ENCODE measurements at places on chromosomes 5 and 9. TPM values are rescaled to one million over a fixed set of nuclear protein-coding genes. Genes with fewer than 3 reads are reported as not detected.
A peak's percentile ranks its signal among the peaks of the same experiment; 100 is the strongest.

- no peak for DNase-seq
Measured at GRCh38 chr5:66958201-66958979, 238.2 kb downstream of the CD180 start.

GRCh38 chr9:84932915-84933527, 263.5 kb downstream of the NTRK2 start:
- no peak for DNase-seq

- no peak for DNase-seq
Measured at GRCh38 chr9:2785060-2785950, 58.6 kb downstream of the PUM3 start.

DNA sequence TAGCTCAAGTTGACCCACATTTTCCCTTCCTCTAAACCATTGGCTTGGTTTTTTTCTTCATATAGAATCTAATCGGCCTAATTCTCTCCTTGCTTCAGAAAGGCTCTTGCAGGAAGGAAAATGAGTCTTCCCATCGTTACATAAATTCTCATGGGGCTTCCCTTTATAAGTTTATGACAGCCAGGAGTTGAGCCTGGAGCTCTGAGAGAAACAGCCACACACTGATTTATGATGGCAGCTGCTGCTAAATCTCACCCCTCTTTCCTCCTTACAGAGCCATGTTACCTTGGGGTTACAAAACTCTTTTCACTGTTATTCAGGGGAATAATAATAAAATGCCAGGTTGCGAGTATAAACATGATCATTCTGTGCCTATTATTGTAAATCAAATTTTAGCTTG, 5.2 kb upstream of the RNF14 start:
- DNase-seq = no peak

- DNase-seq = no peak
Measured at GRCh38 chr5:159878988-159879471, 37.3 kb upstream of the ADRA1B start.

DNA sequence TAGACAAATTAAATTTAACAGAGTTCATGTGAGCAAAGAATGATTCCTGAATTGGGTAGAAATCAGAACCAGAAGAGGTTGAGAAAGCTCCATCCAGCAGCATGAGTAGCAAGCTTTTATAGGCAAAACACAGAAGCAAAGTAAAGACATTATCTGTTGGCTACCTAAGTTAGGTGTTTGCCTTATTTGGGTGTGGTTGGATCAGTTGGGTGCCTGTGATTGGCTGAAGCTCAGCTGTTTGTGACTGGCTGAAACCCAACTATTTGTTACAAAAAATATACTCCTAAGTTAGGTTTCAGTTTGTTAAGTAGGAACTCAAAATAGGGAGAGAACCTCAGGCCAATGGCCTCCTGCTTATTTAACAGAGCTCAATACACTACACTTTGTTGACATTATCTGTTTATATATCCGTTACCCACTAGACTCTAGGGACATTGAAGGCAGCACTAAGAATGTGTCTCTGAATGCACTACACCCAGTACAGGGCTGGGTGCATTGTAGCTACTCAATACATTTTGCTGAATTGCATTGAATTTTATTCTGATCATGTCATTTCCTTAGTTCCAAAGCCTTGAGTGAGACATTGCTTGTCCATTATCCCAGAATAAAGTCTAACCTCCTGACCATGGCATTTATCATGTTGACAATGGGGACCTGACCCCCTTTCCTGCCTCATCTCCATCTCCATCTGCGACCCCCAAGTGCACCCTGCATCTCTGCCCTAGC, 98.7 kb downstream of the CCDC192 start:
- no peak for DNase-seq

DNA sequence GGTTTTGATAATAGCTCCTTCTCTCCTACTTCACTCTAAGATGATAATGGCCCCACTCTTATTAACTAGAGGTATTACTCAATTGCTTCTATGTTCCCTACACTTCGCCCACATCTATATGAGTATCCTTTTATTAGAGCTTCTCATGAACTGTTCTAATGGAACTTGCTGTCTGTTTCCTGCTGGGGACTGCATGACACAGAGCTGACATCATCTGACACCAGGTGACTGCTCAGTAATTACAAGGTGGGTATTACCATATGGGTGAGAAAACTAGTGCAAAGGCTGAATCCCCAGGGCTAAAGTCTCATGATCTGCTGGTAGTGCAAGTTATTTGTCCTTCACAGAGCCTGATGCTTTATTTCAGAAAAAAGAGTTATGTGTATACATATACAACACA, 146.2 kb upstream of the PLCXD3 start:
- no peak for DNase-seq

GRCh38 chr5:159735749-159736660, 180.3 kb upstream of the ADRA1B start:
- DNase-seq = peak; percentile 13

DNA sequence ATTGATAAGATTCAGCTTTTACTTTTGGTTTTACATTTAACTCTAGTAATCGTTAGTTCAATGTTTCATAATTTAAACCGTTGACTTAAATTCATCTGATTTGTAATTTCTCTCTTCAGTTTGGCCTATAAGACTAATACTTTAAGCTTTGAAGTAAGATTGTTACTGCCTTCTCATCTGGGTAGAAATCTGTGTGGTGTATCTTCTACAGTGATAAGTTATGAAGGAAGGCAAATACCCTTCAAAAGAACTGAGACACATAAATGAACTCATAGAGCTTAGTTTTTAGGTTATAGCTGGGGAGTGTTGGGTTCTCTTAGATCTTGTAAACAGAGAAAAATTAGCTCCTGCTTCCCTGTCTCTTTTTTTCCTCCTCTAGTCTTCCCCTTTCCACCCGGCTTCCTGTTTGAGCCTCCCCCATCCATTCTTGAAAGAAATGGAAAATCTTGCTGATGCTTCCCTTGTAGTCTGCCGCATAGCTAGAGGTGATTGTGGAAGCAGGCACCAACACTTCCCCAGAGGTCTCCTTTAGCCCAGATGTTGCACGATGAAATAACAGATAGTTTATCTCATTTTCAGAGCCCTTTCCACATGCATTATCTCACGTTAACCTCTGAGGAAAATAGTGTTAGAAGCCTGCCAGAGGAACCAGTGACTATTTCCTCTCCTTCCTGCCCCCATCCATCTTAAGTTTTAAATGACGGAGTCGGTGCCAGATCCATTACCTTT, 2.0 kb upstream of the F2RL2 start:
- no peak for DNase-seq

DNA sequence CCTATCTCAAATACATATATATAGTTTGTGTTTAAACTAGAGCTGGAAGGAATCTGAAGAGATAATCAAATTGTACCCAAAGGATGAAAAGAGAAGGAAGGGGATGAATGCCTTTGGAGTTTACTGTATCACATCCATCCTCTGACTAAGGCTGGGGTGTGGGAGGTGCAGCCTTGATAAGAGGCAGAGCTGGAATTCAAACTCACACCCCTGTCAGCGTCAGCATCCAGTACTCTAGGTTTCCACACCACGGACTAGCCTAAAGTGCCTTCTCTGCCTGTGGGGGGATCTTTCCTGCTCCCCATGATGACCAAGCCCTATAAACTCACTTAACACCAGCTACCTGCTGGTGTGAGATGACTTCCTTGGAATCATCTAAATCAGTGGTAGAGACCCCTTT, 48.1 kb downstream of the EPB41L4B start:
- DNase-seq = no peak

- no peak for DNase-seq
Measured at GRCh38 chr5:6456766-6457370, 8.2 kb downstream of the UBE2QL1 start.

DNA sequence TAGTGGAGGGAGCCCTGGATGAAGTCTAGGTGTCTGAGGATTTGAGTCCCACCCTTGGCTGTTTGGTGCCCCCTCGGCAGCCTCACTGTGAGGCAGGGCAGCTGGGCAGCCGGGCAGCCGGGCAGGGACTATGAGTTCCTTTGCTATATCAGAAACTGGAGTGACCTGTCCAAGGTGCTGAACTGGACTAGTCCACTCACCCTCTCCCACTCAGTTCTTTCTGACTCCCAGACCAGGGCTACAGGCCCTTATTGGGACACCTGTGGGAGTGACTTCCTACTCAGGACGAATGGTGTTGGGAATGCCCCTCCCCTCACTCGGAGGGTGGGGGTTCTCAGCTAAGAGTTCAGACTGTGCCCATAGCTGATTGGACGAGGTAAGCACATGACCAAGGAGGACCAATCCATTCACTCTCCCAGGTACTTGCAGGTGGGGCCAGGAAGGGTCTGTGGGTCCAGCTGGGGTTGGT, 34.1 kb upstream of the RAPGEF1 start:
- no peak for DNase-seq

DNA sequence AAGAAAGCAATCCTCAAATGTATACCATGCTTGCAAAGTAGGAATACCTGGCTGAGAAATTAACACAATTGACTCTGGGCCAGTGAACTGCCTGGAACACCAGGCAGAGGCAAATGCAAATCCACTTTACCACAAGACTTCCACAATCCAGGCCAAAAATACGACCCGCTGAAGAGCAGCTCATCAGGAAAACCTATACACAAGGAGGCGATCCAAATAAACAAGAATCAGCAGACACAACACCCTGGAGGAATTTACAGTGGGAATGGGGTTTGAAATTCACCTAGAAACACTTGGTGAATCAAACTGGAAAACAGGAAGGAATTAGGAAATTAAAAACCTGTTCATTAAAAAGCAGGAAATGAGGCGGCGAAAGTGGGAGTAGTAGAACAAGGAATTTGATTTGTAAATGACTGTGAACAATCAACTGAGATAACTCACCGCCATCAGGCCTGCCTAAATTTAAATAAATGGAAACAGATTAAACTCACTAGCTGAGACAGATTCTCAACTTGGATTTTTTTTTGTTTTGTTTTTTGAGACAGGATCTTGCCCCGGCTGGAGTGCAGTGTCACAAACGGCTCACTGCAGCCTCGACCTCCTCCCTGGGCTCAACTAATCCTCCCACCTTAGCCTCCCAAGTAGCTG, 15.9 kb downstream of the CMBL start:
- DNase-seq = no peak

GRCh38 chr5:4313138-4313537, 717.5 kb downstream of the IRX1 start:
- no peak for DNase-seq

GRCh38 chr9:72363236-72363635, 1.8 kb downstream of the ZFAND5 start:
- no peak for DNase-seq

DNA sequence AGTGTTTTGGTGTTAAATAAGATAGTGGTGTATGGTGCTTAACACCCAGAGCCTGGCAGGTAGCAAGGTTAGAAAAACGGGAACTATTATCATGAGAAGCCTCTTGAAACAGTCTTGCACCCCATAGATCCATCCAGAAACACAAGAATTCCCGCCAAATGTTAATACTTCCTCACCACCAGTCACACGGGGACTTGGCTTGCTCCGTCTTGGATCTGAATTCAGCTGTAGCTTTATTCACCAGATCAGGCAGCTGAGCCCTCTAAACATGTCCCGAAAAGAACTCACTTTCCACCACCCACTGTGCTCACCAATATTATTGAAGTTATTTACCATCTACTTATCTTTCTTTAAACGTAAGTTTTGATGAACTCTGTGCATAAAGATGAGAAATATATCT, 101.6 kb upstream of the PTPN3 start:
- DNase-seq = no peak

SVEP1 gene
- total RNA-seq = 0.05 TPM

CDX1 gene
- not detected for total RNA-seq

LCN9 gene
- not detected for total RNA-seq

SHROOM1 gene
- 13.5 TPM for total RNA-seq

SEC24A gene
- 22.7 TPM for total RNA-seq

DRD1 gene
- 1.0 TPM for total RNA-seq

ELOVL7 gene
- total RNA-seq = 2.9 TPM

Data from Panc1 (cell line).